MG63 (cell line): ENCODE measurements at places on chromosomes 5 and 9.

DNA sequence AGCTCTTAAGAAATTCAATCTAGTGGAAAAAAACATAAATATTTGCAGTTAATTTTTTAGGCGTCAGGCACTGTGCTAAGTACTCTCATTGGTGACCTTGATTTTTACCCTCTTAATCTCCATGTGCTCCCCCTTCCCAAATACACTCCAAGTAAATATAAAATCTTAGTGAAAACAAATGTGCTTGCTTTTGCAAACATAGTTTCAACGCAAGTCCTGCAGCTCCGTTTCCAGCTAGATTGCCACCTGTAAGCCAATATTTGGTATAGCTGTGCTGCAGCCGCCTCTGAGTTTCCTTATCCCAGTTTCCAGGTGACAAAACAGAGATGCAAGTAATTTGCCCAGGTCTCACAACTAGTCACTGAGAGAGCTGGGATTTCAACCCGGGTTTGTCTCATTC, 1.9 kb upstream of the MTMR12 start:
- no peak for DNase-seq

- DNase-seq: peak; percentile 39
Measured at GRCh38 chr9:86034863-86035734, 64.3 kb downstream of the GOLM1 start.

DNA sequence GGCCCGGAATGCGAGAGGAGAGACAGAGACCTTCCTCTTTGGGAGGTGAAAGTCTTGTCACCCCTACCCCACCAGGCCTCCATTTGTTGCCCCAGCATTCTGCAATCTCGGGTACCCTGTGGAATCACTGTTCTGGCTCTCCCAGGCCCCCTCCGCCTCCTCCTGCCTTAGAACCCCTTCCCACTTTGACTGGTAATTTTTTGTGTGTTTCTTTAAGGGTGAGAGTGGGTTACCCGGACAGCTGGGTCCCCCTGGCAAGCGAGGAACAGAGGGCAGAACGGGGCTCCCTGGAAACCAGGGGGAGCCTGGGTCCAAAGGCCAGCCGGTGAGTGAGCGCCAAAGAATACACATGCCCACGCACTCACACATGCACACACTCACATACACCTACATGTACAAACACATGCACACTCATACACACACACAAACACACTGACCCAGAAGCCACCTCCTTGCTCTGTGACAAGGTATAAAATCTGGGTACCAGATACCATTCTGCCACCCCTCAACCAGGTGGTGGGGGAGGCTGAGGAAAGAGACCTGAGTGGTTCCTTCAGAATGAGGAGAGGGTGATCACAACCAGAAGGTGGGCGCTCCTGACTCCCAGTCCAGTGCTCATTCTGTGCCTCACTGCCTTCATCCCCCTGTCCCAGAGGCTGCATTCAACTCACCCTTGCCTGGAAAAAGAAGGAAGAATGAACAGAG, 30.9 kb upstream of the ORM1 start:
- DNase-seq: no peak

DNA sequence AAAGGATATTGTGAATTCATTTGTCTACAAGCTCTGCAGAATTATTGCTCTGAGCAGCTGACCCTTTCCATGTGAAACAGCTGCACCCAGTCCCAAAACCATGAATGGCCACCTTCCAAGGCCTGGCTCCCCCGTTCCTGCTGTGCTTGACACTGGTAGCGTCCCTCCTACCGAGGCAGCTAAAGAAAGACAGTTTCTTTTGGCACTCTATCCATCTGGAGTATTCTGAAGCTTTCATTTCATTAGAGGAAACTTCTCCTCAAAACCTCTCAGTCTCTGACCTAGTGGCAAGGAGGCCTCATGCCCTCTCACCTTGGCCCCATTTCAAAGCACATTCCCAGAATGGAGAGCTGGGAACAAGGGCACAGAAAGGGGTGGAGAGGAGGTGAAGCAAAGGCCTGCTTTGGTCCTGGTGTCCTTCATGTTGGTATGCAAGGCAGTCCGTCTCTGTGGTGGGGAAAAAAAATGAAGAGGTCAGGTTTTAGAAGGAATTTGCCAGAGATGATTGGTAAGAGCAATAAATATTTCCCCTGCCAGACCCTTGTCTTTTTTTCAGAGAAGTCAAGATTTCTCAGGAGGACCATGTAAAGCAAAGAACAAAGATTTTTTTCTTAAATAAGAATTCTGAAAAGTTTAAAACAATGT, 232.0 kb downstream of the RFK start:
- DNase-seq: no peak

DNA sequence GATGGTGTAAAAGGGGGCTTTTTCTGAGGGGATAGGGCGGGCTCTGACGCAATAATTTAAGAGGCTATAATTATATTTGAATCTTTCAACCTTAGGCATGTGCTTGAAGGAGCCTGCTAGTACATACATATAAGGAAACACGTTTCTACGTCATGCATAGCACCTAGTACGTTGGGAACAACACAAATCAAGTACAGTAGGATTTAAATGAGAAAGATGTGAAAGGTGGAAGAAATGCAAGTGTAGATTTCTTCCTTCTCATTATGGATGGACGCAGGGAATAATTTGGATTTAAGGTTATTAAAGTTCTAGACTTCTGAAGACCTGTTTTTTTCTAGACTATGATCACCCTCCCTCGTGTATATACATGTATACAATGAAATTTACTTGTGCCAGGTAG, 927 bp upstream of the CDO1 start:
- no peak for DNase-seq
